Activated CD8-positive, alpha-beta memory T cell treated with anti-CD3 and anti-CD28 coated beads for 1 hour (primary cell): ENCODE measurements at places on chromosomes 4 and X.

GRCh38 chr4:183636503-183636902 lies 22.5 kb downstream of the RWDD4 start:
- DNase-seq, result no peak

DNA sequence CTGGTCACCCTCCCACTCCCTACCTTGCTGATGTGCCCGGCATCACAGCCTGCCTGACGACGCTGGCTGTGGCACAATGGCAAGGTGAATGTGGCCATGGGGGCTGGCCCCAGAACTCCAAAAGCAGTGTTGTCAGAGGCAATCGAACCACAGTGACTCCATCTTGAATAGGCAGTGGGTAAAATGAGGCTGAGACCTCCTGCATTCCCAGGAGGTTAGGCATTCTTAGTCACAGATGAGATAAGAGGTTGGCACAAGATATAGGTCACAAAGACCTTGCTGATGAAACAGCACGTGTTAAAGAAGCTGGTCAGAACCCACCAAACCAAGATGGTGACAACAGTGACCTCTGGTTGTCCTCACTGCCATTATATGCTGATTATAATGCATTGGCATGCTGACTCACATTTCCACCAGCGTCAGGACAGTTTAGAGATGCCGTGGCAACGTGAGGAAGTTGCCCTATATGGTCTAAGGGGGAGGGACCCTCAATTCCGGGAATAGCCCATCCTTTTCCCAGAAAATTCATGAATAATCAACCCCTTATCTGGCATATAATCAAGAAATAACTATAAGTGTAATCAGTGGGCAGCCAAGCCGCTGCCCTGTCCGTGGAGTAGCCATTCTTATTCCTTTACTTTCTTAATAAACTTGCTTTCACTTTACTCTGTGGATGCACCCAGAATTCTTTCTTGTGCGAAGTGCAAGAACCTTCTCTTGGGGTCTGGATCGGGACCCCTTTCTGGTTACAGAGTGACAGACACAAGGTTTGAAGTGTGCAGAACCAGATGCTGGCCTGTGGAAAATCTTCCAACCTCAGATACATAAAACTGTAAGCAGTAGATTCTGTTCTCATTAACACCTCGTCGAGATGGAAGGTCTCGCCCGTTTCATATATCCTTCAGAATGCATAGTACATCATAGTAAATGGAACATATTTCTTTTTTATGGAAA lies 26.8 kb upstream of the CLDN24 start:
- no peak for DNase-seq

- DNase-seq, result no peak
Measured at GRCh38 chr4:1590244-1590643, 93.9 kb downstream of the FAM53A start.

DNA sequence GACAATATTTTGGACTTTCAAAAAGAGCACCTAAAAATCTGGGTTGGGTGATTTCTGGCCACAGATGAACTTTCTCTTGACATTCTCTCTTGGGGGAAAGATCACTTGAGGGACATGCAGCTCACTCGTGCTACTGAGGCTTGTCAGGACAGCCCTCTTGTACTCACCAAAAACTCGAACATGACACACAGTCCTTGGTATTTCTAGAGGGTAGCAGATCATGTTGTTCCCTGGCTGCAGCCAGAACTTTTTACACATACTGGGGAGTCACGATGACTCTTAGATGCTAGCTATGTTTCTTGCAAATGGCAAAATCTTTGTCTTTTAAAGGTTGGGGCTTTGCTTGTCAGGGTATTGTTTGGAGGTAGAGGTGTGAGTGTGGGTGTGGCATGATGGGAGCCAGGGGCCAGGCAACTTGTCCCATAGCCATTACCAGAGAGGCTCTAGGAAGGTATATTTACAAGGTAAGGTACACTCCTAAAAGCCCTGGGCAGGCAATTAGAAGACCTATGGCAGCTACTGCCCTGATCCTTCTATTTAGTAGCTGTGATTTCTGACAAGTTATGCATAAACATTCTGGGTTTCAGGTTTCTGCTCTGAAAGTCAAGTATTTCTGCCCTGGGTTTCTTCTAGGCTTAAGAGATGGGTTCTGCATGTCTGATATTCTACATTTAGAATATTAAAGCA lies 241.7 kb upstream of the TLL1 start:
- no peak for DNase-seq

- no peak for DNase-seq
Measured at GRCh38 chr4:56863441-56864139, 42.1 kb upstream of the SPINK2 start.

DNA sequence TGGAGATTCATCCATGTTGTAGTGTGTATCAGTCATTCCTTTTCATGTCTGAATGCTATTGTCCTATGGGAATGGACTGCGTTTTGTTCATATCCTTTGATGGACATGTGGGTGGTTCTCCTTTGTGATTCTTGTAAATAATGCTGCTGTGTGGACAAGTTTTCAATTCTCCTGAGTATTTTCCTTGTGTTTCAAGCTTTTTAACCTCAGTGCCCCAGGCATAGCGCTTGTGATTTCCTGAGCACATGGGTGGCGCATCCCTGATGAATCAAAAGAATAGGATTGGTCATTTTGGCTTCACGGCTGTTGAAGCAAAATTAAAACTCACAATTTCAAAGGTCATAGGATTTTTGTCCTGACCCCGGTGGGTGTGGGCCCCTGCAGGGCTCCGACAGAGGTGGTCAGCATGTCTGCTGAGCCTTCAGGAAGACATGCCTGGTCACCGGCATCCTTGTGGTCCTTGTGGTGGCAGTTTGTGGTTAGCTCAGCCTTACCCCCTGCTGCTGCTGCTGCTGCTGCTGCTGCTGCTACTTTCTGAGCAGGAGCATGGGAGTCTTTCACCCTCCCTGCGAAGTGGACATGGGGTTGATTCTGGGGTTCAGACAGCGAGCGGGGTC lies 30.0 kb downstream of the SHROOM2 start:
- no peak for DNase-seq

GRCh38 chr4:98733601-98734000 lies 75.2 kb upstream of the TSPAN5 start:
- no peak for DNase-seq

- no peak for DNase-seq
Measured at GRCh38 chr4:147343692-147344091, 137.2 kb upstream of the EDNRA start.

DNA sequence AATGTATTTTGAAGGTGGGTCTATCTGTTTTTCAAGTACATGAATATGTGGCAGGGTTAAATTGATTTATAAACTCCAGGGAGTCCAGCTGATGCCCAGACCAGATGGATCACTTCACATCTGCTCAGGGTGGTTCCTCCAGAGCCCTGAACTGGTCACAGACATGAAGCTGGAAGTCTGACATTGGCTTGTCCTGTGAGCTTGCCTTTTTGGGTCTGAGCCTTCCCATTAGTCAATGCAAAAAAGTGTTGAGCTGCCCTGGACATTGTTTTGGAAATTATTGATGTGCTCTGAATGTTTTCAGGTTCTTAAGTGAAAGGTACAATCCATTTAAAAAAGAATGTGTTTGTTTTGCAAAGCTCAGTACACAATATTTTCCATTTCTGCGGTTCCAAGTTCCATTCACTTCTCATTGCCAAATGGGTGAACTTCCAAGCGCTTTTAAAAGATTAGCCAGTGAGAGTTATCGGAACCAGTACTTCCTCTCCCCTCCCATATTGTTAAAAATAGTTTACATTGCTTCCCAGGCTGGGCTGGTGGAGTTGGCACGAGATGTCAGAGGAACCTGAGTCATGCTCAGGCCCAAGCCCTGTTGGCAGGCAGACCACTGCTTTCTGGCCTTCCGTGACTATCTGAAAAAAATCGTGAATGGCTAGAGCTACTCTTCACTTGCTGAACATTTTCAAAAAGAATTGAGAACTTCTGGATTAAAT lies 52.1 kb downstream of the PDGFRA start:
- no peak for DNase-seq

DNA sequence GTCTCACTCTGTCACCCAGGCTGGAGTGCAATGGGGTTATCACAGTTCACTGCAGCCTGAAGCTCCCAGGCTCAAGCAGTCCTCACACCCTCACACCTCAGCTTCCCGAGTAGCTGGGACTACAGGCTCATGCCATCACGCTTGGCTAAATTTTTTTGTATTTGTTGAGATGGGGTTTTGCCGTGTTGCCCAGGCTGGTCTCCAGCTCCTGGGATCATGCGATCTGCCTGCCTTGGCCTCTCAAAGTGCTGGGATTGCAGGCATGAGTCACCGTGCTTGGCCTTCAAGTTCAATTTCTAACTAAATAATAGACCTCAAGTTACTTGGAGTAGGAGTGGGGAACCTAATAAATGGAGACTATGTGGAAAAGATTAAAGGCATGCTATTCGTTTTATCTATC lies 48.9 kb downstream of the MND1 start:
- DNase-seq, result no peak

DNA sequence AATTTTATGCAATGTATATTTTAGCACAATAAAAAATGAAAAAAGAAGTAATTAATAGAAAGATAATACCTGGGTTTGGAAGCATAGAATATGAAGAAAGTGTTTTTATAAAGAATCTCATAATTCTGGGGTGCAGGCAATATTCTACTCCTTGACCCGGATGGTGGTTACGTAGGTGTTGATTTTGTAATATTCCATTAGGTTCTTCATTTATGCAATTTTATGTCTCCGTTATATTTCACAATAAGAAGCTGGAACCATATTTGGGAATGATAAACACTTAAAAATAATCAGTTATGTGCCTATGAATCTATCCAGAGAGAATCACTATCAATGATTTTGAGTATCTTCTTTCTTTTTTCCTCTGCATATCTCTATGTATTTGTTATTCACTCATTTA lies 38.5 kb downstream of the CHRNA9 start:
- DNase-seq, result no peak

GRCh38 chr4:16706251-16706650 lies 192.2 kb downstream of the LDB2 start:
- no peak for DNase-seq

GRCh38 chrX:39309721-39310152 lies 508.5 kb downstream of the MID1IP1 start:
- no peak for DNase-seq

DNA sequence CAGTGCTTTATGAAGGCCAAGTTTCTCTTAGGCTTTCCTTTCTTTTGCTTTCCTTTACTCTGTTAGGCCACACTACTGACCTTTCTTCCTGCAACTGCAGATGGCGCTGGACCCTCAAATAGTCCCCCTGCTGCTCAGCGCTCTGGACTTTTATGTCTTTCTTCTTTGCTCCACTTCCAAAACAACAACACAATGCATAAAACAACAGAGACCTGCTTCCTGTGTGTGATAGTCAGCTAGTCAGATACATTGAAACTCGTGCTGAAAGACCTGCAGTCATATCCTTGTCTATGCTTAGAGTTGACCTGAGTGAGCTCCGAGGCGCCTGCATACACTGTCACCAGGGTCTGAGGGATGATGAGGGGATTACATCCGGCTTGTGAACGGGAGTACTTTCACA lies 108.9 kb upstream of the TEX13D start:
- DNase-seq, result no peak

DNA sequence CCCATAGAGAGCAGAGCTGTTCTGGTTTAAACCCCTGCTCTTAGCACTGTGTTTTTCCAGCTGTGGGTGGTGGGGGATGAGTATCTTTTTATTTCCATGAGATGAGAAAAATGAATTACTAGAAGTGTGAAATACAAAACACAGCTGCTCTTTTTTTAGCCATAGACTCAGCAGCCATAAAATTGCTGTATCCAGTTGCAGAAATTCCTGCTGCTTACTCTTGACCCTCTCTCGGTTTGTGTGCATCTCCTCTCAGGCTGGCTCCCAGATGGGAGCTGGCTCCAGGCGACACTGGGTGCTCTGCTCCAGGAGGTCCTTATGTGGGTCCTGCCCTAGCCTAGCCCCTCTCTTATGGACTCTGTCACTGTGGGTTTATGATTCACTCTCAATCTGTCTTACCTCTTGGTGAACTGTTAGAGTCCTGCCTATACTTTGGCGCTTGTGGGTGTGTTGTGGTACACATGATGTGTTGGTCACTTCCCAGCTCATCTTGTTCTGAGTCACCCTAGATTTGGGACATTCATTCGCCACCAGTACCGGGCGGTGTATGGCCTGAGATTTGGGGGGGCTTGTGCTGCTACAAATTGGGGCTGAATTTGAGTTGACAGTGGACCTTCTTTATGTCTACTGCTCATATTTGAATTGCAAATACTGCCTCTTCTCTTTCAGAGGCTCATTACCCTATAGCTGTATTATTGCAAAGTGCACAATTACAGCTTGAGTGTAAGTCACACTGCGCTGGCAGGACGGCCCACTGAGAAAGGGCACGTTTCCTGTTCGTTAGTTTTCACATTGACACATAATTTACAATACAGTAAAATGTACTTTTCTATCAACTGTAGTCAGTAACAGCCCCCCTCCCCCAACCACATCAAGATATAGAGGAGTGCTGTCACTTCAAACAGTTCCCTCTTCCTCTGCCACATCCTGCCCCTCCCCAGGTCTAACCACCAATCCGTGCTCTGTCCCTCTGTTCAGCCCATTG lies 46.9 kb upstream of the MSANTD1 start:
- DNase-seq, result peak; percentile 37

- DNase-seq, result no peak
Measured at GRCh38 chrX:78945186-78945912, at the start of gene P2RY10. P2RY10 (plus strand) TSS chrX:78945391; CDS start chrX:78960521, 15,130 bp downstream.

DNA sequence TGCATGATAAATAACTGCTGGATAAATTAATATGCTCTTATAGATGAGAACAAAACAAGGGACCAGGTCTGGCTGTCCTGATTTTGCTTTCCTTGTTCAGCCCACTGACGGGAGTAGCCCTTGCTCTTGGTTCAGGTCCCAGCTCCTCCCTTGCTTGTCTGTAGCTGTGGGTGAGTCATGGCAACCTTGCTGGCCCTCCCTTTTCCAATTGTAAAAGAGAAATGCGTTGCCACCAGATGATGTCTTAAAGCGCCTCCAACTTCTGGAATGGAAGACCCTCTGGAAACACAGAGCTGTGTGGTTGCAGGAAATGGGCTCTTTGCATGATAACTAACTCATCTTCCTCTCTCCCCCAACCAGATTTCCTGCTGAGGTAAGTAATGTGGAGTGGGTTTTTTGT lies 171.4 kb downstream of the AASDH start:
- no peak for DNase-seq

- DNase-seq, result no peak
Measured at GRCh38 chrX:65696613-65697012, 29.2 kb downstream of the MSN start.

DNA sequence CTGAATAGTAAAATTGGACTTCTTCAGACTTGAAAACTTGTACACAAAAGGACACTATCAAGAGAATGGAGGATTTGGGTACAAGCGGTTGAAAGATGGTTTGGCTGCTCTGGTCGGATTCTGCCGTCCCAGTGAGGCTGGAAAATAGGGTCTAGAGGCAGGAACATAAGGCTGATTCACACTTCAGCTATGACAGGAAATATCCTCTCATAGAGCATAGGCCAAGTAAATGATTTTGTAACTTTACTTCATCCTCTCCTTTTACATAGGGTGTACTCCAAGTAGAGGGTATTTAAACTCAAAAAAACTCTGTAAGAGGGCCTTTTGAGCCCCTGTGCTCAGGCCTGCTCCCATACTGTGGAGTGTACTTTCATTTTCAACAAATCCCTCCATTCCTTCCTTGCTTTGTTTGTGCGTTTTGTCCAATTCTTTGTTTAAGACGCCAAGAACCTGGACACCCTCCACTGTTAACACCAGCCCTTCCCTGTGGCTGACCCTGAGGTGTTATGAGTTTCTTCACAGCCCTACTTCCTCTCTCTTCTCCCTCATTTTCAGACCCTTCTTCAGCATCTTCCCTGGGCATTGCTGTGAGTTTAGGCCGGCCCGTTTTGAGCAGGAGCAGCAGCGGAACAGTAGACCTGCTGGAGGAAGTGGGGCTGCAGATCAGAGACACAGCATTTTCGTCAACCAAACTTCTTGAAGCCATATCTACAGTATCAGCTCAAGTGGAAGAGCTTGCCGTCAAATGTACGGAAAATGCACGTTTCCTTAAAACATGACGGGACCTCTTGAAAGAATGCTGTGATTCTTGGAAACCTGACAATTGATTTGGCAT lies 7.2 kb downstream of the PGAM4 start:
- no peak for DNase-seq
